ENCODE measurements at places on chromosomes 1 and 21.

- no peak for DNase-seq
Observed at GRCh38 chr1:79614762-79615161, 608.2 kb upstream of the ADGRL4 start.

GRCh38 chr21:31683029-31683428, 23.5 kb downstream of the SOD1 start:
- no peak for DNase-seq

- no peak for DNase-seq
Observed at GRCh38 chr1:212819726-212820125, 27.7 kb downstream of the SPATA45 start.

- DNase-seq: no peak
Observed at GRCh38 chr1:155209312-155209721, 822 bp downstream of the MTX1 start.

DNA sequence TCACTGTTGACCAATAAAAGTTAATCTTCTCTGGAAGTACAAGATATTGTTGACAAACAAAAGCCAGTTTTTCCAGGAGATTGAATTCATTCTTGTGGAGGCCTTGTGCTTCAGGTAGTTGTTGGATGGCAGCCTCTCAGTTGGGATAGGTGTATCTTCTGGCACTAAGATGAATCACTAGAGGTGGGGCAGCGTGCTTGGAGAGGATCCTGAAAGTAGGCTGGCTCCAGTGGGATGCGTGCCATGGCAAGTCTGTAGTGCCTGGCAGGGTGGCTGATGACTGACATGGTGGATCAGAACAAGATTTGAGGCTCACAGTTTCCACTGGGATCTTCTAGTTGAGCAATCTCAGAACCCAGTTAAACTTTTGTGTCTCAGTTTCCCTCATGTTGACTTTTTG, 2.4 kb downstream of the VPS13D start:
- DNase-seq: no peak

- DNase-seq: no peak
Observed at GRCh38 chr1:33021567-33022431, 14.9 kb downstream of the AK2 start.

GRCh38 chr1:228043281-228043848, 36.6 kb downstream of the WNT3A start:
- DNase-seq: no peak

- DNase-seq: no peak
Observed at GRCh38 chr1:1357871-1358432, 403 bp downstream of the MXRA8 start.

DNA sequence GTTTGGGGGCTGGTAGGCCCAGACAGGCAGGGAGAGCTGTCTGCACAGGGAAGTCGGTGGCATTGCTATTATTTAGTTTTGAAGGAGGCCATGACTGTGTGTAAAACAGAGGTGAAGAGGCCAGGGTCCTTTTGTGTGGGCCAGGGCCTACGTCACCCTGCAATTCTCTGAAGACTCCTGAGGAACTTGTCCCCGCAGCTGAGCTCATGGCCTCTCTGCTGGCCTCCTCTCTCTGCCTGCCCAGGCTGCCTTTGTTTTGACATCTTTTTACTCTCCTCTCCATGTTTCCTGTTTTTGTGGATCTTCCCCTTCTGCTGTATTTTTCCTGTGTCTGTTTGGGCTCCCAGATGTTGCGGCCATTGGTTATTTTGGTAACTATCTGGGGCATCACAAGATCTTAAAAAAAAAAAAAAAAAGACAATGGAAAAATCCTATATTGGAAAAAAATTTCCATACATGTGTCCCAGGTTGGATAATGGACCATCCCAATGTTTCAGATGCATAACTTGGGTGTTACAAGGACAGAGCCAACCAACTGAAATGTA, 280.7 kb downstream of the RPS6KC1 start:
- no peak for DNase-seq

- DNase-seq: no peak
Observed at GRCh38 chr1:55217226-55217986, 2.2 kb upstream of the USP24 start.

- DNase-seq: no peak
Observed at GRCh38 chr1:179968994-179969919, 14.6 kb downstream of the CEP350 start.

DNA sequence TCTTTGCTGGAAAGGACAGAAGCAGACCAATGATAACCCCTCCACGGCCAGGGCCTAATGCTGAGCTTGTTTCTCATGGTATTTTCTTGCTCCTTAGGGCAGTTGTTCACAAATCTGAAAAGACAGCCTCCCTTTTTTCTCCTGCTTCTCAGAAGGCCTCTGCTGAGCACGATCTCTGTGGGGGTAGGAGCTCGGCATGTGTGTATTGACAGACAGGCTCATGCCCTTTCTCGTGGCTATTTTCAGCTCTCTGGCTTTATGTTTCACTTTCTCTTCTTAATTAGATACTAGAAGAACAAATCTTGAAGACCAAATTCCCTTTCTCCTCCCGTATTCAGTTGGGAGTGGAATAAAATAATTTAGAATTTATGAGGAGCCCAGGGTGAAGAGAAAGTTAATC, 768 bp upstream of the RIIAD1 start:
- no peak for DNase-seq

DNA sequence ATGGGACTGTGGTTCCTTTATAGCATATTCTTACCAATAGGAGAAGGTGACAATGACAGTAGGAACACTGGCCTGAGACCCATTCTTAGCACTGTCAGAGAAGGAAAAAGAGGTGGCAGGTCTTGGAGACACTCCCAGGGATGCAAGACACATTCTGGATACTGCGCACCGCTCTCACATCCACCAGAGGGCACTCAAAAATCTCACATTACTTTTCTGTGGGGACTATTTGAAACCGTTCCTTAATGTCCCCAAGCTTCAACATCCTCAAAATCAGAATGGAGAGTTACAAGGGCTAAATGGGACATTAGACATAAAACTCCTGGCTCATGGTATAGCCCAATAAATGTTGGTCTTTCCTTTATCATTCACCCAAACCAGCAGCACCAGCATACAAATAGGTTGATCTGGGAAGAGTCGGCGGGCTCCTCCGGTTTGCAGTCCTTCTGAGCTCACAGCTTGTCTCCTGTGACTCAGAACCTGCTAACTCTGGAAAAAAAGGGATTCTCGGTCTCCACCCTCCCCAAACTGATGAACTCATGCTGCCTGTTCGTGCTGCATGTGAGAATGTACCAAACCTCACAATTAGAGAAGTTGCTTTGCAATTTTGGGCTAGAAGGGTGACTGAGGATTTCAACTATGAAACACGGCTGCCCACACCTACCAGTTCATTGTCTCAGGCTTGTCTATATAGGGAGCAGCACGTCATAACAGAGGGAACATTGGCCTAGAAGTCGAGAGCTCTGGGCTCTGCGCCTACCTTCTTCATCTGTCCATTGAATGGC, 40.2 kb downstream of the IL12RB2 start:
- DNase-seq: no peak

DNA sequence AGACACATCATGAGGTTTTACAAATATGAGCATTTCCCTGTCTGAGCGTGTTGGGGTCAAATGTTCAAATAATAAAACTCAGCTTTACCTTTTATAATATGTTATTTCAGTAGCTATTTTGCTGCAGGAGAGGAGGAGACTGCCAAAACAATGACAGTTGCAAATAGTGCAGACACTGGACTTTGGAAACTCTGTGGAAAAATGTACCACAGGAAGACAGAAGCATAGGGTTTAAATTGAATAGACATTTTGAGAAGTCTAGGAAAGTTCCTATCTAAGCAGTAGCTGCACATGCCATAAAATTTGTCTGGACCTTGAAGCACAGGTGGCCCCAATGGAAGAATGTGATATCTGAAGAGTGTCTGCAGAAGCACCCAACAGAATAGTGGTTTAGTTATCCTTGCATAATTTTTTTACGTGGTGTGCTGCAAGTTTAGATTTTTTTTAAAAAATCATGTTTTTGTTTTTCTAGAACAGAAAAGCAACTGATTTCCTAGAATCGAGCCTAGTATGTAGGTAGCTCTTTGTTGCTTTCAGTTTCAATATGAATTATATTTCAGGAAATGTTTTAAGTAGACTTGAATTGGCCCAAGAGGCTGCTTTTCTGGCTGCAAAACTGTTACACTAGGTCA, 14.0 kb upstream of the GBP5 start:
- DNase-seq: no peak

GRCh38 chr1:185337246-185337645, 20.2 kb upstream of the IVNS1ABP start:
- DNase-seq: no peak

- DNase-seq: no peak
Observed at GRCh38 chr1:237396426-237396825, 354.4 kb downstream of the RYR2 start.

DNA sequence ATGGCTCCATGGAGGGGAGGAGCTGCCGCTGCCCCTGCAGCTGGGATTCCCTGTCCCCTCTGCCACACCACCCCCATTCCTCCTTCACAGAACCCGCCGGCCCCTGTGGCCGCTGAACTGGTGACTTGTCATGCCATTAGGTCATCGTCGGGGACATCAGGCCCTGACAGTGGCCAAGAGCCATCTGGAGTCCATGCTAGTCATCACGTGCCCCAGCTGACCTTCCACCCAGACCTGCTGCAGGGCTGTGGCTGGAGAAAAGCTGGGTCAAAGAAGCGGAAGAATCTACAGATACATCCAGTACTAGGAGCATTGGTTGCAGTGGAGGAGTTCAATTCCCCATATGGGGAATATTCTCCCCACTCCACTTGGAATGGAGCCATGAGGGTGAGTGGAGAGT, 78.1 kb downstream of the KCNJ15 start:
- DNase-seq: no peak

GRCh38 chr1:115969509-115969908, 6.8 kb upstream of the SLC22A15 start:
- no peak for DNase-seq

GRCh38 chr21:45467221-45467779, 62.3 kb downstream of the COL18A1 start:
- no peak for DNase-seq

- no peak for DNase-seq
Observed at GRCh38 chr1:236000781-236001180, 64.1 kb downstream of the NID1 start.

GRCh38 chr1:83996621-83997020, 2.3 kb downstream of the TTLL7 start:
- no peak for DNase-seq

GRCh38 chr1:38867208-38867607, 5.9 kb downstream of the MYCBP start:
- no peak for DNase-seq

DNA sequence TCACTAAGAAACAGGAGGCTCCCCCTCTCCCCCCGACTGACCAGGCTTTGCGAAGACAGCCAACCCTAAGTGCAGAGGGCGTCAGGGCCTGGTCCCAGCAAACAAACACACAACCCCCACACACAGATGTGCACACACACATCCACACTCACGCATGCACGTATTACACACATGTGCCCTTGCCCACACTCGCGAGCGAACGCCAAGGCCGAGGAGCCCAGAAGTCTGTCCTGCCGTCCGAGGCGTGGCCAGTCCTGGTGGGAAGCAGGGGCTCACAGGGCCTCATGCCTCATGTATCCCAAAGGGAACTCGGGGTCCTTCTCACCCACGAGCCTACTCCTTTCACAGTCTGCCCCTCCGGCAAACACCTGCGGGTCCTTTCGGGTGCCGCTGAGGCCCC, 2.0 kb downstream of the SDF4 start:
- no peak for DNase-seq

DNA sequence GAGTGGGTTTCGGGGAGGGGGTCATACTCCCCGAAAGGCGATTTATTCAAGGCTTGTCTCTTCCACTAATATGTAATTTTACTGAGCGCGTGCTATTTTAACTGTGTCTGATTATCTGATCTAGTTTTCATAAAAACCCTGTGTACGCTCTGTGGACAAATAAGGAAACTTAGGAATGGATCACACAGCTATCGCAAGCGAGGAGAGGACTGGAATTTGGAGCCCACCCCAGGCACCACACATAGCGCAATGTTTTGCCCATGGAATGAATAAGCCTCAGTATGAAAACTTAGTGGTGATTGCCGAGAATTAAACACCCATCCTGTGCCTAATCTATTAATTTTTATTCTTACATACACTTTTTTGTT, 9.8 kb upstream of the RAB42 start:
- DNase-seq: no peak

DNA sequence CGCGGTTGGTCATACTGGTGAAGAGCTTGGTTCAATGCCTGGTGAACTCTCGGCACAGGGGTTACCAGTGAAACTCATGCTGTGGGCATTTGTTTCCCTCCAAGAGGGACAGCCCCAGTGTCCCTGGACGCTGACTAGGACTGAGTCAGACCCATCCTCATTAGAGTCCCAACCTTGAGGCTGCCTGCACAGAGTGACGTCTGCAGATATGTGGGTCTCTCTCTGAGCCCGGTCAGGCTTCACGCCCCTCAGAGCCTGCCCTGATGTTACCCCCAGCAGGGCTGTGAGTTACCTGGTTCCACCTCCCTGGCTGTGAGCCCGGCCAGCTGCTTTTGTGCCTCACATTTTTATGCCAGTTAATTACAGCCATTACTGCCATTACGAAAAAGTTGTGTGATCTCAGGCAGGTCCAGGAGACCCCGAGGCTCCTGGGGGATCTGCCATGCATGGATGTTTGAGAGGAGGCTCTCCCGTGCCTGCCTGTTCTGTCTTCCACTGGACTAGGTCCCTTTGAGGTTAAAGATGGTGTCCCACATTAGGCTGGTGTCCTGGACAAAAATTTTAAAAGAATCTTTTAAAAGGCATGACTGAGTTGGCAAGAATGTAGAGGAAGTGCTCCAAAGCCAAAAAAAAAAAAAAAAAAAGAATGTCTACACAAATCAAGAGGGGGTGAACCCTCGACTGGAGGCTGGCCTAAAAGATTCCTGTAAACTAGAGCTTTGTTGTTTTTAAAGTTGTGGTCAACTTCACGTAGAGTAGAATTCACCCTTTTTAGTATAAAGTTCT, 36.6 kb upstream of the PADI1 start:
- DNase-seq: no peak

DNA sequence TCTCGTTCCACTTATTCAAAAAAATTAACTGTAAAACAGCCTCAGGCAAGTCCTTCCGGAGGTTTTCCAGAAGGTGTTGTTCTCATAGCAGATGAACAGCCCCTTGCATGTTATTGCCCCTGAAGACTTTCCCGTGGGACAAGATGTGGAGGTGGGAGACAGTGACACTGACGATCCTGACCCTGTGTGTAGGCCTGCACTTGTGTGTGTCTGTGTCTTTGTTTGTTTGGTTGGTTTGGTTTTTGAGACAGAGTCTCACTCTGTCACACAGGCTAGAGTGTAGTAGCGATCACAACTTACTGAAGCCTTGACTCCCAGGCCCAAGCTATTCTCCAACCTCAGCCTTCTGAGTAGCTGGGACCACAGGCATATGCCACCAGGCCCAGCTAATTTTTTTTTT, 12.6 kb downstream of the ETV3L start:
- no peak for DNase-seq
